Activated T-cell treated with anti-CD3 and anti-CD28 coated beads for 24 hours (primary cell): ENCODE measurements at places on chromosomes 11 and 22.
A peak's percentile ranks its signal among the peaks of the same experiment; 100 is the strongest.

- DNase-seq: no peak
Observed at GRCh38 chr11:66334605-66335442, 1.4 kb downstream of the RIN1 start.

- DNase-seq: no peak
Observed at GRCh38 chr11:8091721-8092120, 10.7 kb downstream of the TUB start.

DNA sequence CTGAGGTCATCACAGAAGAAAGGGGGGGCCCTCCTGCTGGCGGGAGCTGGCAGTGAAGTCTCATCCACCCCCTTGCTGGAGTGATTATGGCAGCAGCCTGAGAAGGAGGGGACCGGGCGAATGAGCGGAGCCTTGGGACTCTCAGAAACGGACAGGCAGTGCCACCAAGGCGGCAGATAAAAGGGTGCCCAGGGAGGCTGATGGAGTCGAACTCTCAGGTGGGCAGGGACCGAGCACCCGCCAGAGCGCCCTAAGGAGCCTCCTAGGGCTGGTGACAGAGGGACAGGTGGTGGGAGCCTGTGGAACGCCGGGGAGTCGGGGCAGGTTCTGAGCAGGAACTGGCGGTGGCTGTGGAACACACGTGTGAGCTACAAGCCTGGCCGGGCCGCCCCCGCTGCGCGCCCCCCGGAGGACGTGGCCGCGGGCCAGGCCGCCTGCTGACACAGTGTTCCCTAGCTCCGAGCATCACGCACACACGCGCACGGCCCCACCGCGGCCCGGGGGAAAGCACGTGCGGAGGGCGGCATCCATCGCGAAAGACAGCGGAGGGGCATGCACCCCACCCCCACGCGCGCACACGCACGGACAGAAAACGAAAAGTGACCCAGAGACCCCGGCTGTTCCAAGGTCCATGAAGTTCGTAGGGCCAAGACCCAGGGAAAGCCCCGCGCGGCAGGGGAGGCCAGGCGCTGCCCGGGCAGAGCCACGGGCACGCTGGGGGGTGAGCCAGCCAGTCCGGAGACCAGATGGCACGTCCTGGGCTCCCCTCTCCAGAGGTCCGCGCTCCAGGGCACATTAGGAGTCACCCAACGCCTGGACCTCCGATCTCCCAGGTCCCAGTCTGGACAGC, 1.0 kb downstream of the VWCE start:
- DNase-seq: peak; percentile 41

GRCh38 chr22:43330178-43331068, 12.7 kb downstream of the SCUBE1 start:
- no peak for DNase-seq

DNA sequence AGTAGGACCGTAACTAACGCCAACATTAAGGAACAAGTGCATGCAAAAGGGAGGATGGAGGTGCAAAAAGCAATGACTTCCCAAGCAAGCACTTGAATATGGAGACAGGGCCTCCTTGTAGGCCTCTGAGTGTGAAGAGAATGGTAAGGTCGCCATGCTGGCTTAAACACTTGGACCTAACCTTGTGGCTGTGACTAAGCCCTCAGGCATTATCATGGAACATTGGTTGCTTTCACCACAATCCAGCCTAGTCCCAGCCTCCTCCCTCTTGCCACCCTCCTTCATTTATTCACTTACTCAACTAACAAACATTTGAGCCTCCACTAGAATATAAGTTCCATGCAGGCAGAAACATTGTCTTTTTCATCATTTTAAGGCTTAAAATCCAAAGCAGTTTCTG, 11.9 kb upstream of the SYTL2 start:
- no peak for DNase-seq

GRCh38 chr22:38014083-38014482, 29.7 kb upstream of the SOX10 start:
- DNase-seq: no peak

GRCh38 chr11:122305426-122306320, 189.7 kb upstream of the BLID start:
- no peak for DNase-seq

- no peak for DNase-seq
Observed at GRCh38 chr11:66313321-66314185, 3.3 kb downstream of the CD248 start.

- no peak for DNase-seq
Observed at GRCh38 chr11:113001709-113002108, 40.5 kb downstream of the NCAM1 start.

DNA sequence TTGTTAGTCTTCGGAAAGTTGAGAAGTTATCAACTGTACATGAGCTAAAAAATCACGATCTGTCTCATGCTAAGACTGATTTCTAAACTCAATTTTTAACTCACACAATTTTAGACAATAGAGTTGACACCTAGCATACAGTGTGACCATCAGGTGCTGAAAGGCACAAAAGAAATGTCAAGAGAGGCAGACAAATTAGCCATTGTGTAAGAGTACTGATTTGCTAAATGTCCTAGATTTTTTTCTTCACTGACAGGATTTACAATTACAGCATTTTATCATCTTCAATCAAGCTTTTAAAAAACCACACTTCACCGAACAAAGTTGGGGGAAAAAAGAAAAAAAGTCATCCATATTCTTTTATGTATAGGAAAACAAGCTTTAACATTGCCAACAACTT, 7.0 kb downstream of the LGR4 start:
- DNase-seq: no peak

GRCh38 chr11:102469196-102469821, 16.7 kb upstream of the TMEM123 start:
- no peak for DNase-seq

DNA sequence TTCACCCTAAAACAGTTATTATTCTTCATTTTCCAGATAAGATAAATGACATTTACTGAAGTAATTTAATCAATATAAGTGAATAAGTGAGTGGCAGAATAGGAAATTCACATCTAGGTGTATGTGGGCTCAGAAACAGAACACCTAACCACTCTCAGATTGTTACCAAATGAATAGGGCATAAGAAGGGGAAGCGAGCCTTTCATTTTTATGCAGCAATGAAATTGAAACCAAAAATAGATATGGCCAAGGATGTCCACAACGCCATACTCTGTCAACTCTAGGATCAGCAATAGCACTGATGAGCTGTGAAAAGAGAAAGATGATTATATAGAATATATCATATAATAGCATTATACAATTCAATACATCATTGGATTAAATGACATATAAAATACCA, 398.1 kb upstream of the API5 start:
- DNase-seq: no peak

- no peak for DNase-seq
Observed at GRCh38 chr11:70201882-70202861, 924 bp upstream of the FADD start.

DNA sequence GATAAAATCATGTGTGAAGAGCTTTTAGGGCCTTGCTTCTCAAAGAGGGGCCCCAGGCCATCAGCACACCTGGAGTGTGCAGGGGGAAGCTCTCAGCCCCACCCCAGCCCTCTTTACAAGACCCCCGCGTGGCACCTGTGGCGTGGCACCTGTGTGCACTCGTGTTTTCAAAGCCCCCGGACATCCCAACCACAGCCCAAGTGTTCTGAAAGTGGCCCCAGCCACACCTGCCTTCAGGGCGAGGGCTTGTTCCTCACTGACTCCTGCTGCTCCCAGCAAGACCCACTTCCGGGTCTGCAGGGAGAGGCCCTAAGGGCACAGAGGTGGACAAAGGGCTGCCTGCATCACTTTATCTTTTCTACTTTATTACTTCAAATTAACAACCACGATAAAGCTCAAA, 17.5 kb upstream of the TMEM184B start:
- DNase-seq: no peak

- DNase-seq: no peak
Observed at GRCh38 chr11:77596626-77597025, 6.9 kb downstream of the AQP11 start.

- DNase-seq: no peak
Observed at GRCh38 chr11:33652431-33652830, 48.2 kb downstream of the C11orf91 start.

DNA sequence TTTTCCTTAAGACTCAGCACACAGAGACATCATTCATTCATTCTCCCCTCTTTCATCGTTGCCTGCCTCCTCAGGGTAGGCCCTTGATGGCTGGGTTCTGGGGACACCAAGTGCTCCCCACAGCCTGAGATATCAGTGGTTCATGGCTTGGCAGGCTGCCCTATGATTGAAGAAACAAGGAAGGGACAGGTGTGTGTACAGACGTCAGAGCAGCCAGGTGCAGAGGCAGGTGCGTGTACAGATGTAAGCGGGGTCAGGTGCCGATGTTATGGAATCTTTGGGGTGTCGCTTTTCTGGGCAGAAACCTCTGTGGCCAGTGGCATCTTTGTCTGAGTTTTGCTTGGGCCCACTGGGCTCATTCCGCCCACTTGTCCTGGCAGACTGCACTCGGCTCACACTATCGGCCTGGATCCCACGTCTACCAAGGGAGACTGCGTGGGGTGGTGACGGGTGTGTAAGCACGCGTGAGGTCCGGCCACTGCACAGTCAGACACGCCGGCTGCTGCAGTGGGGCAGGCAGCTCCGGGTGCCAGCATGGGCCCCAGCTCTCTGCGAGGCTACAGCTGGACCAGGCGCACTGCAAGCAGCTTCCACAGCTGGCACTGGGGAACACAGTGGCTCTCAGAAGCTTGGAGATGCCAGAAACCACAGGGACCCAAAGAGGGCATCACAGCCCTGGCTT, 20.9 kb upstream of the KIAA0930 start:
- no peak for DNase-seq

- DNase-seq: no peak
Observed at GRCh38 chr11:129929721-129930120, 34.3 kb upstream of the NFRKB start.
